ENCODE measurements at places on chromosomes 2 and 18.
A peak's percentile ranks its signal among the peaks of the same experiment; 100 is the strongest.

- DNase-seq, result no peak
Measured at GRCh38 chr2:37615804-37616676, 55.4 kb downstream of the CDC42EP3 start.

GRCh38 chr2:48488545-48488944, 41.4 kb upstream of the STON1 start:
- no peak for DNase-seq

- DNase-seq, result peak; percentile 64
Measured at GRCh38 chr2:102245266-102246151, 58.7 kb downstream of the IL1RL2 start.

DNA sequence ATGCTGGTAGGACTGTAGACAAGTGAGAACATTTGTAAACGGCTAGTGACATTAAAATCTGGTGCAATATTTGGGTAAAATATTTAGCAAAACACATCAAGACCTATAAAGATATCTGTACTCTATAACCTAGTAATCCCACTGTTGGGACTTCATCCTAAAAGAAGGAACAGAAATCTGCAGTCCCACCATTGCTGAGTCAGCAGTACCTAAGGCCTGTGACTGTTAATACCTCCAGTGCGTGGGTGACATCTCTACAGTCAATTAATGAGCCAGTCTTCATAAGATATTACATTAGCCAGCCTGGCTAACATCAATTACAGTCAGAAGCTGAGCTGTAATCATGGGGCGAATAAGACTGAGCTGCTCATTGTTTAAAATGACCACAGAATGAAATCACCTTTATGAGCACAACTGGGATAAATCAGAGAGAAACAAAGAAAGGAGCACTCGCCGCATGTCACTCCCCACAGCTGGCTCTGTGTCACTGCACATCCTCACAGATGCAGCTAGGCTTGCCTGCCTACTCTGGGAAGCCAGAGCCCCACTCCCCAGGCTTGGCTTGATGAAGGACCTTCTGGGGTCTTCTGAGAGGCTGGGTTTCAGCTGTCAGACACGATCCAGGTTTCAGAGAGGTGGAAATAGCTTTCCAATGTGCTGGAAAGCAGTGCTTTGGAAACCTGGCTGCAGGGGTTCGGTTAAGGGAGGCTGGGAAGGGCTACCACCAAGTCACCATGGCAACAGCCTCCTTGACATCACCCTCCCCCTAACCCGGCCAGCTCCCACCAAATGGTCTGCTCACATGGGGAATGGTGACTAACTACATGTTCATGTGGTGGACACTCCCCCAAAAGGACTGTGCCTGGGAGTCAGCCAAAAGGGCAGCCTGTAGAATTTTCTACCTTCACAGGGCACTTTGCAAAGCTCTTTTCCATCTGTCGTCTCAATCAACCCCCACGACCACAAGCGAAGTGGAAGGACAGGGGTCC, 145.0 kb downstream of the ZBTB7C start:
- DNase-seq, result peak; percentile 35

DNA sequence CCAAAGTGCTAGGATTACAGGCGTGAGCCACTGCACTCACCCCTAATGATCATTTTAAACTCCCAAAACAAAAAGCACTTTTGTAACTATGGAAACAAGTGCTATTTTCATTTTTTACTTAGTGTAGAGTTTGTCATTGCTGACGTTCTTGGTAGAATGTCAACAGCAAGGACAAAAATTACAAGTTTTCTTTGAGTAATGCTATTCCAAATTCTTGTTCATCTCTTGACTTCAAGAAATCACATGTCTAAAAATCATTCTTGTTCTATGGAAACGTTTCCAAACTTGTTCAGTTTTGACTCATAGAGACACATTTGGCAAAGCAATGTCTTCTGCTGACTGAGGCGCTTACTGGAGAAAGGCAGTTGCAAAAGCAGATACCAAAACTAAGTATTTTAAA, 82.6 kb downstream of the MBP start:
- no peak for DNase-seq

- DNase-seq, result no peak
Measured at GRCh38 chr2:215879331-215879730, 134.0 kb downstream of the MREG start.

GRCh38 chr2:148965623-148966437, 72.7 kb upstream of the LYPD6B start:
- DNase-seq, result no peak

DNA sequence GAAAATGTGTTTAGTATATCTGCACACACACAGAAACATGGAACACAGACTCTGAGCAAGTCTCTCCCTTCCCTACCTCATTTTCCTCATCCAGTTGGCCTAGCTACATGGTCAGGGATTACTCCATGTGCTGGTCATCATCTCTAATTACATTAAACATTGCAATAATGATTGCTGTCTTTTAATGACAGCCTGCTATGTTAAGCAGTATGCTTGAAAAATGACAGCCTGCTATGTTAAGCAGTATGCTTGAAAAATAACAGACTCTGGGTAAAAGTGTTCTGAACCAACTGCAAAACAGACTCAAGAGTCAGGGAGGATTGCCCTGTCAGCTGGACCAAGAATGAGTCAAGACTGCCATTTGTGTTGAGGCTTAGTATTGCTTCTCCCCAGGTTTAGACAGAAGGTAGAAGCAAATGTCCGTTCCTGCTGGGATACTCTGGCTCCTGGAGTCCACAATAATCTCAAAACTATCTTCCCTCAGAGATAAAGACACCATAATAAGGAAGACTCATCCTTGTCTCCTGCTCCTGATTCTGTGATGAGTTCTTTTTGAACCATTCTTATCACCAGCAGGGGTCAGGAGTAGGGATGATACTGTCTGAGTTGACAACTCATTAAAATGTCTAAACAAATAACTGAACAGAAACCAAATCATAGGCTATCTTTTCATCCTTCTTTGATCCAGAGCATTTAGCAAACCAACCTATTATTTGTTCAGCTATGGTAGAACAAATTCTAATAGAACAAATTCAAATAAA, 57.7 kb downstream of the CCDC93 start:
- DNase-seq, result no peak

DNA sequence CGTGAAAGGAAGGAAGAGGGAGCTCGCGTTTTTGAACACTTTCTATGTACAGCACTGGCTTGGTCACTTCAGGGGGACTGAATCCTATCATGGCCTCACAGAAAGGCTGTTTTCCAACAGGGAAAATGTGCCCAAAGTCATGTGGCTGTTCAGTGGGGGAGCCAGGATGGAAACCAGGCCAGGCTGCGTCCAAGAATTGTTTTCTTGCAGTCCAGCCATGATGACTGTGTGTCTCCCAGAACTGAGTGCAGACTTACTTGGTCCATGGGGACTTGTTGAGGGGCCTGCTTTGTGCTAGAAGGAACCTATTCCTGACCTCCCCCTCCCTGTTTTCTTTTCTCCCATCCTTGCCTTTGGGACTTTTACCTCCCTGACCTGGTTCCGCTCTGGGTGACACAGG, 46.9 kb downstream of the EMILIN2 start:
- no peak for DNase-seq

- DNase-seq, result no peak
Measured at GRCh38 chr18:46531482-46531881, 125.5 kb downstream of the LOXHD1 start.

DNA sequence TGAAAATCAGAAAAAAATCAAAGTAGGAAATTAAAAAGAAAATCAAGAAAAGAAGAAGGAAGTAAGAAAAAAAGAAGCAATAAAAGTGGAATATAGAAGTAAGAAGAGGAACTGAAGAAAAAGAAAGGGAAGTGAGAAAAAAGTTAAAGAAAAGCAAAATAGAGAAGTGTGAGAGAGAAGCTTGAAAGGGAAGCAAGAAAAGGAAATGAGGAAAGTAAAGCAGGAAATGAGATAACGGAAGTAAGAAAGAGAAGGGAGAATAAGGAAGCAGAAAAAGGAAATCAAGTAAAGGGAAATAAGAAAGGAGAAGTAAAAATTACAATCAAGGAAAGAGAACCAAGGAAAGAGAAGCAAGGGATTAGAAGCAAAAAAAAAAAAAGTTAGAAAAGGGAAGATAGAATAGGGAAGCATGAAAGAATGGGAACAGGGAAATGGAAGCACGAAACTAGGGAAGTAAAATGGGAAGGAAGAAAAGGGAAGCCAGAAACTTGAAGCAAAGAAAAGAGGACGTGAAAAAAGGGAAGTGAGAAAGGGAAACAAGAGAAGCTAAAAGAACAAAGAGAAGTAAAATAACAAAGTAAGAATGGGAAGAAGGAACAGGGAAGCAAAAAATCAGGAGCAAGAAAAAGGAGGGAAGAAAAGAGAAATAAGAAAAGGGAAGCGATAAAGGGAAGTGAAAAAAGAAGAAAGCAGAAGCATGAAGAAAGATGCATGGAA, 243.3 kb upstream of the NCKAP5 start:
- no peak for DNase-seq

DNA sequence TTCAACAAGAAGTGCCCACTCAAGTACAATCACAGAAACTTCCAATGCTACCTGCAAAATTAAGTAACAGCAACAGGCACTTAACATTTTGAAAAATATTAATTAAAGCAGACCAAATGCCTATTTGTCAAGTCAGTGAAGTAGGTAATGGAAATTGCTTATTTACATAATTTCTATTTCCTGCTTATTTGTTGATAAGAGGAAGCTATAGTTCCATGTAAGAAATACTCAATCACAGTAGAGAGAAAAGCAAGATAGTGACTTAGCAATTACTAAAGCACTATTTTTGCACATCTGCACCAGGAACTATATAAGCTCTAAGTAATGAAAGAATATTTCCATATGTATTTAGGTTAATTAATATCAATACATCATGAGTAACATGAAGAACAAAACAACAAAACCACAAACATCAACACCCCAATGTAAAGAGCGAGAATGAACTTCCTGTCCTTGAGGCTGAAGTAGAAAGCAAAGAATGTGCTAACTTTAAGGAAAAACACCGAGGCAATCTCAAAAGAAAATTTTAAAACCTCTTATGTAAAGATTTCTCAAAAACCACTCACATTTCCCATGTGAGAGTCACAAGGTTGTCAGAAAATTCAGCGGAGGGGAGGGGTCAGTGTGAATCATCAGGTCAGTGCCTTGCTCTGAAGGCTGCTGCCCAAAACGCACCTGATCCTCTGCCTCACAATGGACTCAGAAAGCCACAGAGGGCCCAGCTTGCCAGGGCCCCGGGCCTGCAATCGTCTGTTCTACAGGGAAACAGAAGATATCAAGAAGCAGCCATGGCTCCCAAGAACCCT, 12.5 kb downstream of the NPC1 start:
- peak; percentile 45 for DNase-seq

DNA sequence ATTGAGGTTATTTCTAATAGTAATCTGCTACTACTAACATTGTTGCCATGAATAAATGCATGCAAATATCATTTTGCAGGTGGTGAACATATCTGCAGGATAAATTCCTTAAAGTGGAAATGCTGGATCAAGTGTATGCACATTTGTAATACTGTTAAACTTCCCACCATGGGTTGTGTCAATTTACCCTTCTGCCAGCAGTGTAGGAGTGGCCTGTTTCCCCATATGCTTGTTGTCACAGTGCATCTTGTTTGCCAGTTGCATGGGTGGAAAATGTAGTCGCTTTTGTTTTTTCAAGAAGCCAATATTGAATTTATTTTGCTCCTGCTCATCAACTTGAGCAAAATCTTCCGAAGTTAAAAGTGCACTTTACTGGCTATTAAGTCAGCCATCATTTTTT, 139.0 kb upstream of the ACKR3 start:
- no peak for DNase-seq

- no peak for DNase-seq
Measured at GRCh38 chr2:235564066-235564465, 70.2 kb downstream of the AGAP1 start.

DNA sequence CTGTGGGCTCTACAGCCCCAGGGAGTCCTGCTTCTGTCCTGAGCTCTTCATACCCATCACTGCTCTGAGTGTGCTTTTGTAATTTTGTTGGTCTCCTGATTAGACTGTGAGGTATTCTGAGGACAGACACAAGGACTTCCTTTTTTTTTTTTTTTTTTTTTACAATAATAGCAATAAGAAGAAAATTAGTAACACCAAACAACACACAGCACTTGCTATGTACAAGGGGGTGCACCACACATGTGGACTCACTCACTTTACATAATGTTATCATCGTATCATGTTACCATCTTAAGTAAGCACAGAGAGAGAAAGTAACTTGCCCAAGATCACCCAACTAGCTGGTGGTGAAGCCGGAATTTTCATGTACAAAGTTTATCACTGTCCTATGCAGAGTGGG, 34.6 kb downstream of the MBP start:
- peak; percentile 41 for DNase-seq

DNA sequence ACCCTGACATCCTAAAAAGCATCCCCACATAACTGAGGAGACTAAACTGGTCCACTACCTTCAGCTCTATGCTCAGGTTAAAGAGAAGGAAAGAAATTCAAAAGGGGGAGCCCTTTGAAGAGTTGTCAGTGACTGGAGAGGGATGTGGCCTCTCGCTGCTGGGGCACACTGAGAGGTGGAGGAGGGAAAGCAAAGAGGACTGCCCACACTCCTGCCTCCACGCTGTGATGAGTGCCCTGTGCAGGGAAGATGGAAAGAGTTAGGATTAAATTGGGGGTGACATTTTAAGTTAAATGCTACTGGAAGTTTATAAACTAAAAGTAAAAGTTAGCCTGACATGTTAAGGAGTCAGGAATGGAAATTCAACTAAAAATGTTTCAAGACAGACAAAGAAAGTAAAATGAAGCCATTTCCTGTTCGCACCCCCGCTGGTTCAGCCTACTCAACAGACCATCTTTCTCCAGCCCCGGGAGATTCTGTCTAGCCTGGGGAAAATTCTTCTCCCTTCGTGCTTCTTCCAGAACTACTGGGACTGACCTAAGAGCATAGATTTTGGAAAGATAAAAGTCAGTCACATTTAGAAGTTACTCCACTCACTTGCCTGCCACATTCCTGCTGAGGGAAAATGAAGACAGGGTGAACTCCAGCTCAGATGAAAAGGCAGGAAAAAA, 17.8 kb upstream of the INO80C start:
- DNase-seq, result peak; percentile 43

GRCh38 chr2:174546519-174547506, 50.8 kb downstream of the WIPF1 start:
- peak; percentile 39 for DNase-seq
